ENCODE measurements at places on chromosomes 11 and 22.
A peak's percentile ranks its signal among the peaks of the same experiment; 100 is the strongest.

DNA sequence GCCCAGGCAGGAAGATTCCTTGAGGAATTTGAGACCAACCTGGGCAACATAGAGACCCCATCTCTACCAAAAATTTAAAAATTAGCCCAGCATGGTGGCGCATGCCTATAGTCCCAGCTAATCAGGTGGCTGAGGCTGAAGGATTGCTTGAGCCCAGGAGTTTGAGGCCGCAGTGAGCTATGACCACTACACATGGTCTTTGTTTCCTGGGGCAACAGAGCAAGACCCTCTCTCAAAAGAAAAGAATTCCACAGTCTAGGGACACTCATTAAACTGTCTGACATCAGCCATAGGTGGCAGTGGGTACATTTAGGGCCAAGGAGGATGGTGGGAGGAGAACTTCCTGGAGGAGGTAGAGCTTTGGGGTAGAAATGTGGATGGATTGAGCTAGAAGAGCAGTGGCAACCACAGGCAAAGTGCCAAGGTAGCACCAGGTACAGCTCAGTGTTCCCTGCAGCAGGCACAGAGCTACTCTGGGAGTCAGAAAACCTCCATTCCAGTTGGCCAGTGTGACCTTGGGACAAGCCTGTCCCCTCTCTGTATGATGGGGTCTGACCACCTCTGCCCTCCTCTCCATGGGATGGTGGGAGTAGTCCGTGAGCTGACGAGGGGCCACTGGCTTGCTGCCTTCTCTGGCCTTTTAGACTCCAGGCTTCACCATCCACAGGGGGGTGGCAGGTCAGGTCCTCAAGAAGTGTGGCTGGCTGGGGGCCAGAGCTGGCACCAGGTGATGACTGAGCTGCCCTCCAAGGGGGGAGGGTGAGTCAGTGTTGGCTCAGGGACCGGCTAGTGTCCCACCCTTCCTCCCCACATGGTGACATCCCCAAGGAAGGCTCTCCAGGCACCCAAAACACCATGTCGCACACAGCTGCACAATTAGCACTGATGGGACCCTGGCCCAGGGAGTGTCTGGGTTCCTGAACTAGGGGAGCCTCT lies 3.7 kb upstream of the CLCF1 start:
- no peak for DNase-seq

GRCh38 chr22:36486619-36487384 lies 5.4 kb upstream of the TXN2 start:
- no peak for DNase-seq

DNA sequence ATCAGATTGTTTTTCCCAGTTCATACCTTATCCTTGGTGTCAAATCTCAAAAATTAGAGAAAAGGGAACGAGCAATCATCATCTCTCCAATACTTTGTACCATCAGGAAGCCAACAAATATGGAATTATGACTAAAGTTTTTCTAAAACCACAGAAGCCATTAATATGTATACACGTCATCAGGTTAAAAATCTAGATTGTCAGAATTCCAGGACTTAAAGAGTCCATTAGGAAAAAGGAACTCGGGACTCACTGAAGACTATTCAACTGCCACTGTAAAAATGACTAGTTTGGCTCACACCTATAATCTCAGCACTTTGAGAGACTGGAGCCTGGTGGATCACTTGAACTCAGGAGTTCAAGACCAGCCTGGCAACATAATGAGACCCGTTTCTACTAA lies 344.4 kb upstream of the LRRC4C start:
- DNase-seq: no peak

- DNase-seq: no peak
Measured at GRCh38 chr11:46359953-46360352, 12.7 kb downstream of the DGKZ start.

DNA sequence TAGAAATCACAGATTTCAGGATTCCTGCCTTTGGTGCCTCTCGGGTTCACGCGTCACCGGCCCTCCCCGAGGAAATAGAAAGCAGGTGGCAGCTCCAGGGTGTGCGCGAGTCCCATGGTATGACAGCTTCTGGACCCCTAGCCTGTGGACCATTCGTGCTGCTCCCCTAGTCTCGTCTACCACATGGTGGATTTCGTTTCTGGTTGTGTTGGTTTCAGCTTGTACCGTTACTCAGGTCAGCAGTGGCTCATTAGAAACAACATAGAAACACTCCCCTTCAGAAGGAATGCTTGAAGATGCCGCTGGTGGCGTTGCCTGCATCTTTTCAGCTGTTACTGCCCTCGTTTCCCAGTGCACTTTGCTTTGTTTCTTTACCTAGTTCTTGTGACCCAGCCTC lies 700 bp downstream of the TTC17 start:
- DNase-seq: peak; percentile 51

- no peak for DNase-seq
Measured at GRCh38 chr11:19910931-19911330, 198.3 kb downstream of the NAV2 start.

GRCh38 chr11:105644839-105645573 lies 35.1 kb downstream of the GRIA4 start:
- DNase-seq: no peak

DNA sequence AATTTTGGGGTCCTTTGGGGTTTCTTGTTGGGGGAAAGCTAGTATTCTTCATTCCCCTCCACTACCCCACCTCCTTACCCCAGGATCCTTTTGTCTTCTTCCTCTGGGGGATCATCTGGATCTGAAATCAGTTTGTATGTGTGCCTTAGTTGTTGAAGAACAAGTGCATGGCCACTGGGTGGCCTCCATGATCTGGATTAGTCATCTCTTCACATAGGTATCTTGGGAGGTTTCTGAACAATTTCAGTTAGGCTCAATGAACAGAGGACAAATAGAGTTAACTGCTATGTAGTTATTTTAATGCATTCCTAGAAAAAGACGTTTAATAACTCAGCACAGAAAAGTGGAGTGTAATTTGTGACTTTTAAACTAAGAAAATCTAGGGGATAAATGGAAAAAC lies 7.1 kb upstream of the VWA5A start:
- DNase-seq: no peak

- DNase-seq: peak; percentile 86
Measured at GRCh38 chr11:62545437-62546243, 966 bp downstream of the AHNAK start.

GRCh38 chr11:113305440-113306336 lies 8.7 kb upstream of the TTC12 start:
- DNase-seq: peak; percentile 81

GRCh38 chr11:68882391-68882790 lies 21.2 kb downstream of the MRPL21 start:
- DNase-seq: no peak

DNA sequence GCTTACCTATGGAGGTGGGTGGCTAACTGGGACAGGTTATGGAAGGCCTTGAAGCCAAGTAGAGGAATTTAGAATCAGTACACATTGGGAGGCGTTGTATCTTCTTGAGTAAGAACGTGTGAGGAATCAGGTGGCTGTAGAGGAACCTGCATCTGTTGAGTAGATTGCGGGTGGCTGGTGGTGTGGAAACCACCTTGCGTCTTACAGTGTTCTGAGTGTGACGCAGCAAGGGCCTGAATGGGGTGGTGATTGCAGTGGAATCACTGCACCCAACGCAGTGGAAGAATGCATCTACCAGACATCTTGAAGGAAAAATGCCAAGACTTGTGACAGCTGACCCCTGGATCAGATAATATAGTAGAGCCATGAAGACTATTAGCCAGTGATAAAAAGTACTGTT lies 110.8 kb upstream of the NNMT start:
- no peak for DNase-seq

GRCh38 chr22:37175414-37176281 lies 12.4 kb downstream of the C1QTNF6 start:
- peak; percentile 8 for DNase-seq

- DNase-seq: no peak
Measured at GRCh38 chr11:71446942-71447688, 1.1 kb downstream of the DHCR7 start.

DNA sequence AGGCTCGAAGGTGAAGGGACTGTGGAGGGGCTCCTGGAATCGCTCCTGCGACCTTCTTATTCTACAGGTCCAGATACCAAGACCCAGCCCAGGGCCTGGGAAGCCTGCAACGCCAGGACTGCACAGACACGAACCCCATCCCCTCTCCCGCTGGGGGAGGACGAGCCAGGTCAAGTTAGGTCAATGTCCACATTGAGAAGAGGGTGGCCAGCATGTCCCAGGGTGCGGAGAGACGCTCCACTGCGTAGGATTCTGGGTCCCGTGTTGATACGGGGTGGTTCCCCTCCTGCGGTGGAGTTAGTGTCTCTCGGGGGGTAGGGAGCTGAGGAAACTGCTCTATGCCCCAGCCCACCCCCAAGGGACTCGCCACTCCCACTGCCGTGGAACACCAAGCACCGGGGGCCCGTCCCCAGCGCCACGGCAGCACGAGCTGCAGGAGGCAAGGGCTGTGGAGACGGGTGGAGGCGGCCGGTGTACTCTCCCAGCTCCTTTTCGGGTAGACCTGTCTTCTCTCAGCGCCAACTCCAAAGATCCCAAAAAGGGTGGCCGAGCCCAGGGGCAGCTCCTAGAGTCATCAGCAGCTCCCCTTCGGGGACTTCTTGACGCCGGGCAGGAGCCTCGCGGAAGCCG lies 1.6 kb downstream of the GSC2 start:
- DNase-seq: no peak

DNA sequence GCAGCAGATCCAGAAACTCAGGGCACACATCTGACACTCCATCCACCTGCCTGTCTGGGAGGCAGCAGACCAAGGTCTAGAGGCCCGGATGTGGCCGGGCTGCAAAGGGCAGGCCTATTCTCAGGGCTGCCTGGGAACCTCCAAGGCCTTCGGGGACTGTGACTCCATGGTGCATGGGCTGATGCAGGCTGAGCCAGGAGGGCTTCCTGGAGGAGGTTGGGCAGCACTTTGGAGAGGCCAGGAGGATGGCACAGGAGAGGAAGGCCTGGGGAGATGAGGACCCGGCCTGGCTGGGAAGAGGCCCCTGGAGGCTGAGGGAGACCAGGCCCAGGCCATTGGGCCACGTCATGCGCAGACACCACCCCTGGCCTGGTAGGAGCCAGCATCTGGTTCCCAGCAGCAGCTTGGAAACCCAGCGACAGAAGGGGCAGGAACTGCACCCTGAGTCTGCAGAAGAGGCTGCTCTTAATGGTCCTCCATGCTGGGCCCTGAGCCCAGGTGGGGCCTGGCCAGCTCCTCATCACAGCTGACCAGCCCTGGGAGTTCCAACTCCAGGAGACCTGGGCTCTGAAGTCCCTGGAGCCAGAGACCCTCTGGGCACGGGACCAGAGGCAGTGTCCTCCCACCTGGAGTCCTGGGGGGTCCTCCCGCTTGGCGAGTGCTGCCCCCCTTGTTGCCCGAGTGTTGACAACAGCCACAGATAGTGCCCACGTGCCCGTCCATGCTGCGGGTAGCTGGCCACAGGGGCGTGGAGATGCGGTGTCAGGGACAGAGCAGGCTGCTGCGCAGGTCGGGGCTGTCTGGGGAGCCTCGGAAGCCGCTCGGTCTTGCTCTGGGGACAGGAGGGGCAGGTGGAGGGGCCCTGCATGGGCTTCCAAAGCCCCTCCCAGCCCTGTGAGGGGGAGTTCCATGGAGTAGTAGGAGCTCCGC lies 5.5 kb downstream of the PHLDA2 start:
- DNase-seq: peak; percentile 72

GRCh38 chr11:118609380-118610224 lies 2.2 kb downstream of the PHLDB1 start:
- DNase-seq: no peak

- DNase-seq: no peak
Measured at GRCh38 chr22:45930324-45930723, 46.6 kb downstream of the WNT7B start.

DNA sequence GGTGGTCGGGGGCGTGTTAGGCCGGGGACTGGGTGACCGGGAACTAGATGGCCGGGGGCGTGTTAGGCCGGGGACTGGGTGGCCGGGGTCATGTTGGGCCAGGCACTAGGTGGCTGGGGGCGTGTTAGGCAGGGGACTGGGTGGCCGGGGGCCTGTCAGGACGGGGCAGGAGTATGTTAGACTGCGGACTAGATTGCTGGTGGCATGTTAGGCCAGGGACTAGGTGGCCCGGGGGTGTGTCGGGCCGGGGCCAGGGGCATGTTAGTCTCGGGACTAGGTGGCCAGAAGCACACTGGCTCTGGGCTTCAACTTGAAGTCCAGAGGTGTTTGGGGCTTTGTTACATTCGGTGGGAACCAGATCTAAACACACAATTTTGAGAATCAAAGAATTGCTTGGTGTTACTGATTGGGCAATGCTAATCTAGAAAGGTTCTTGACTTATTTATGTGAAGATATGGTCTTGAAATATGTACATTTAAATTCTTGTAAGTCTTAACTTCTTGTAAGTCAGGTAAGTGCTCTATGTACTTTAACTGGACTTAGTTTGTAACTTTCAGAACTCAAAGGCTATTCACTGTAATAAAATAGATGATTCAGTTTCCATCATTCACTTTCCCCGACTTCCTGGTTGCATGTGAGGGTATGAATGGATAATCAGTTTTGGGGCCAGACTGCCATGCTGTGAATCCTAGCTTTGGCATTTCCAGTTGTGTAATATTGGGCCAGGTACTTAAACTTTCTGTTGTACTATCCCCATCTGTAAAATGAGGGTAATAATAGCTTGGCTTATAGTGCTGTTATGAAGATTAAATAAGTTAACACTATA lies 1.1 kb downstream of the EXT2 start:
- DNase-seq: no peak

- DNase-seq: no peak
Measured at GRCh38 chr22:35064664-35065063, 1.3 kb upstream of the ISX start.

DNA sequence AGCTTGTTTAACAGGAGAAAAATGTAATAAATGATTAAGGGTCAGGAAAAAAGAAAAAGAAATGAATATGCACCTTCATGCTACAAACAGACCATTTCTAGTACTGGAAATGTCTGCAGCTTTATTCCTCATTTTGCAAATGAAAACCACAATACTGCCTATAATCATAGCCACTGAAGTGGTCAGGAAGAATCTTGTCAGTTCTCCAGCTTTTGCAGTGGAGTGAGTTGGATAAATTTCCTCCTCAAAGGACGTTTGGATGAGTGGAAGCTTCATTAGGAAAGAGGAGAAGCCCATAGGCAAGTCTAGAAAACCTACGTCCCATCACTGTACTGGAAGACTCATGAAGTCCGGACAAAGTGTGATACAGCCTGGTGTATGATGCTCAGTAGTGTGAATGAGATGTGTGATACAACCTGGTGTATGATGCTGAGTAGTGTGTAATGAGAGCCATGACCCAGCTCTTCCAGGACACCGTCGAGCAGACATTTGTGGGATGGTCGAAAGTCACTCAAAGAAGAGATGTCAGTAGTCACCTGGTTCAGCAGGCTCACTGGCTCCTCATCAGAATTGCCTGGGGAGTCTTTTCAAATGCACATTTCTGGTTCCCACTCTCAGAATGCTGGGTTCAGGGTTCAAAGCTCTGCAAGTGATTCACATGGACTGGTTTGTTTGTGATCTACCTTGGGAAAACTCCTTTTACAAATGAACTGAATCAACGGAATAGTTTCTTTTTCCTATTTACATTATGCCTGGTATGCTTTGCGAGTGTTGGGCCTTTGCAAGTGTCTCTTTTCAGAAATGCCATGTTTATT lies 101.3 kb downstream of the PDHX start:
- DNase-seq: no peak

- DNase-seq: no peak
Measured at GRCh38 chr11:71452199-71453036, 585 bp upstream of the NADSYN1 start.
